ENCODE measurements at places on chromosomes 11 and 22.

DNA sequence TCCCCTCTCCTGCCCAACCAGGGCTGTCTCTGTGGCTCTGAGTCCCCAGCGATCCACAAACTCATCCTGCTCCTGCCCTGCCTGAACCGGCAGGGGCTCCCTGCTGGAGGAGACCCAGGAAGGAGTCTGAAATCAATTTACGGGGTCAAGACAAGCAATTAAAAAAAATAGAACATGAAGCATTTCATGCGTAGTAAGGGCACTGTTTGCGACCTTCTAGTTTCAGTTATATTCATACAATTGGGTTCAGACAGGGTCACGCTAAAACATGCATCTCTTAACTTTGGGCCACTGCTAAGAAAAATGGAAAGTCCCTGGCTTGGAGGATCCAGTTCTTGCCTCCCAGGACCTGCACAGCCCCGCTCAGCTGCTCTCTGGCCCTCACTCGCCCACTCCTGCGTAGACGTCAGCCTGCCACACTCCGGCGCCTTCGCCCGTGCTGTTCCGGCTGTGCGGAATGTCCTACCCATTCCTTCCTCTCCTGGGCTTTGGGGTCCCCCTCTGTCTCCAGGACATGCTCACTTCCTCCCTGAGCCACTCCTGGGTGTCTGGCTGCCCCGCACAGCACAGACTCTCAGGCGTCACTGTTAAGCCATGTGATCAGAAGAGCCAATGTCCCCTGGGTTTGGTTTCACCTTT is 12.8 kb downstream of the NFAM1 start:
- DNase-seq, result no peak

- no peak for DNase-seq
Observed at GRCh38 chr11:112794331-112794846, 166.8 kb upstream of the NCAM1 start.

DNA sequence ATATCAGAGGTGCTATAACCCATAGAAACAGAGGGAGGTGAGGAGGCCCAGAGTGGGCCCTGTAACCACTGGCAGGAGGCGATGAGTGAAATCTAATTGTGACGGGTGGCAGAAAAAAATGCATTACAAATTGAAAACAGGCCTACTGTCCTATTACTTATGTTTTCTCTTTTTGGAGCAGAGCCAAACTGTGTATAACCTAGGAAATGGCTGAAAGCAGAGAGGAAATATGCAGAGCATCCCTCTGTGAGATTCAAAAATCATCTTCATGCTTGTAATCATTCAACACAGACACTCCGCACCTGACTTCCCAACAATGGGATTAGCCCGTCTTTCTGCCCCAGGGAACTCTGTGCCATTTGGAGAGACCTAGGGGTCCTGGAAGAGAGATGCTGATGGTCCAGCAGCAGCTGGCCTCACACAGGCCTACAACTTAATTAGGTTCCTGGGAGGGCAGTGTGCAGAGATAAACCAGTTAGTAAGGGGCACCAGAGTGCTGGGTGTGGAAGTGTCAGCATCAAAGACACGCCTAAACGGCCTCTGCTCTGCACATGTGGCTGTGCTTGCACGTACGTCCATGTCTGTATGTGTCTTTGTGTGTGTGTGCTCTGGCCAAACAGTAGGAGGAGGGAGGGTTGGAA is 41.8 kb downstream of the MAP6 start:
- DNase-seq, result no peak

DNA sequence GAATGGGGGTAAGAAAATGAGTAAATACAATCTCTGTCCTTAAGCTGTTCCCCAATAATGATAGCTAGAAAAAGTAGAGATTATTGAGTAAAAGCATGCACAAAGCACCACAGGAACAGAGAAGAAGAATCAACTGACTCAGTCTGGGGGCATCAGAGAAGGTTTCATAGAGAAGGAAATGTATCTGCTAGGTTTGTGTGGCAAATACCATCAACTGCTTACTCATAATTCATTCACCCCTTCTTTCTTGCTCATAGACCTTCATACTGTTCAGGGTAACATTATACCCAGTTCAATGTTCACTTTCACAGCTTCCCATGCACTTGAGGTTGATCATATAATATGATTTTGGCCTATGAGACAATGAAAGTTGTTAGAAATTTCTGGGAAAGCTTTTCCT is 85.2 kb upstream of the SCUBE2 start:
- DNase-seq, result no peak

GRCh38 chr11:95792700-95793099 is 2.4 kb downstream of the CEP57 start:
- no peak for DNase-seq

- peak; percentile 64 for DNase-seq
Observed at GRCh38 chr22:37260901-37261336, 16.9 kb upstream of the RAC2 start.

DNA sequence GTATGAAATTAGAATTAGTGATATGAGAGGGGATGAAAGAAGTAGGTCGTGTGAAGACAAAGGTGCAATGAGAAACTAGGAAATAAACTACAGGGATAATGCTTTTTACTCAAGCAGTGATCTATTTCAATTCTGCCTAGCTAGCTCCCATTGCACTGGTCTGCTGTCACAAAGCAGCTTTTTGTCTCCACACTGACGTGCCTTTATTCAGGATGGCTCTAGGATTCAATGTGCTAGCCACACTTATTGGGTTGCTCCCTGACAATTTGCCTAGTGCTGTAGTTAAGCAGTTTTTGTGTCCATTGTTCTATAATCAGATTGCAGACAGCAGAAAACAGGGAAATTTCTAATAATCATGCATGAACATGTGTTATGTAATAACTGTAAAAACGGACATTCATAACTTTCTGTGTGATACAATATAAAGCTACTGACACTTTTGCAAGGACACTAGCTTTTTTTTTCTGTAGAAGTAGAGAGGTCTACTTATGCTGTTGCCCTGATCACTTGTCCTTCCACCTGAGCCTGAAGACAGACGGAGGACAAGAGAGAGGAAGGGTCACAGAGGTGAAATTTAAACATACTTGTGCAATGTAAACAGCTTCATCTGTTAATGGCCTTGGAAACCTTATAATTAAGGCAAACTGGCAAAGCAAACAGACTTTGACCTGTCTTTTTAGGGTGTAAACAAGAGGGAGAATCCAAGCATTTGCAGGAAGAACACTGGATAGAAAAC is 269.6 kb downstream of the LRRC4C start:
- DNase-seq, result no peak

DNA sequence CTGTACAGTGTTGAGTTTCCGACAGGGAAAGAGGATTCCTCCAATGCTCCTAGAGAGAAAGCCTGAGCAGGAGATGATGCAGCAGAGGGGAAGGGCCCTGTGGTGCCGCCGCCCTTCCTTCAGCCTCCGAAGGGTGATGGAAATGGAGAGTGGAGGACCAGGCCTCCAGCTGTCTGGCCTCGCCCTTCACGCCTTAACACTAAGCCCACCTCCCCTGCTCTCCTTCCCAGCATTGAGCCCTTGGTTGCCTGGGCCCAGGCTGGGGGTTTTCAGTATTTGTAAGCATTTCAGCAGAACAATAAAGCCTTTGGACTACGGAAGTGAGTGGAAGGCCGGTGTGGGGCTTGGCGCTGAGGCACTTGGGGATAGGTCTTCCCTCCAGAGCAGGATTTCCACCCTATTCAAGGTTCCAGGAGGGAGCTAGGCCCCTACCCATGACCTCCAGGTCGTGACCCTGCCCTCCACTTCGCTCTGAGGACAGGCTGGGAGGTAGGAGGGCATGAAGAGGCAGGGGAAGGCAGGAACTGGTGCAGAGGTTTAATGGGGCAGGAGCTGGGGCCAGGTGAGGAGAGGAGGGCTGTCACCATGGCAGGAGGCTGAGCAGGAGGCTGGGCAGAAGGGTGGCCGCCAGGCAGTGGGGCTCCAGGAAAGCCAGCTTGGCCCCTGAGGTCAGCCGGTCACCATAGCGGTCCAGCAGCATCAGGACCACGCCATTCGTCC is 21.6 kb downstream of the TREH start:
- no peak for DNase-seq

All from stimulated activated CD4-positive, alpha-beta T cell treated with anti-CD3 and anti-CD28 coated beads, Interleukin-12 subunit alpha, Interleukin-12 subunit beta, amount 100 ng/mL, for 48 hours (primary cell).